ENCODE measurements at places on chromosomes 6 and 20.

DNA sequence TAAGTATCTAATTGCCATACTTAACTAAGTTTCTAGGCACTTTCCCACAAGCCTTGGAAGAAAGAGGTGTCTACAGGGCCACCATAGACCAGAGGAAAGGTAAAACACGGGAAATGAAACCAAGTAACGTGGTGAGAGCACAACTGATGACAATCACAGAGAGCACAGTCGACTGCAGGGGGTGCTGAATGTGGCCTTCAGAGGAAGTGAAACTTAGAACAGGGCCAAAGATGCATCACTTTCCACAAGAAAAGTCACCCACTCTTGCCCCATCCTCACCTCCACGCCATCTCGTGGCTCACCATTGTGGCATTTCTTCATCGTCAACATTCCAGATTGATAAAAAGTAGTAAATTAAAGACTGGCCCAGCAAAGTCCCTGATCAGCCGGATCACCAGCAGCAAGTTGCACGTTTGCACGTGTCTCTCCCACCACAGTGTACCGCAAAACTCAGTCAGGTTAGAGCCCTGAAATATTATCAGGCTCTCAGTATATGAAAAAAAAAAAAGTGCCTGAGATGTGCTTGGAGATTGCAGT lies 31.4 kb downstream of the HIVEP2 start:
- no peak for DNase-seq

- DNase-seq, result no peak
Observed at GRCh38 chr6:56866917-56867522, 87.9 kb upstream of the BEND6 start.

DNA sequence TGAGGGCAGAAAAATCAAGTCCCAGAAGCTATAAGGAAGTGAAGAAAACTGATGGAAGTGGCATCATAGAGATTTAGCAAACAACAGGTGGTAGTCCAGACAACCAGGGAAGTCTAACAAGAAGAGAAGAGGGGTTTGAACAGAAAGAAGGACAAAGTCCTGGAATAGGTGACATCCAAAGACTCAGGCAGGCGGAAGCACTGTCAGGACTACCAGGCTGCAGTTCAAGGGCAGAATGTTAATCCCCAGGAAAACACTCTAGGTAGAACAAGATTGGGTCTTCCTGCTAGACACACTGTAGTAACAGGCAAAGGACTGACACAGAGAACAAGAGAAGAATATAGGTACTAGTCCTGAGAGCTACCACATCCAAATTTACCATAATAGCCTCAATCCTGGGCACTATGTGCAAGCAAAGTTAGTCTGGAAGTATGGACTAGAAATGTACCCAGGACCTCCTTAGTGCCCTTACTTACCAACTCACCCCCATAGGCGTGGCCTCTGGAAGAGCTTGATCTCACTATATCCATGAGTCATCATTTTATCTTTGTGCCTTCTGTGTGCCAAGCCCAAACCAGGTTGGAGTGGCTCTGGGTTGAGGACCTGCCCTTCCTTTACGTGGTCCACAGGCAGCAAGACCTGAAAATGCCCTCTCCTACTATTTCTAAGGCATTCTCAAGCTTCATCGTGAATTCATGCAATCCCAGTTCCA lies 2.2 kb upstream of the EPB41L2 start:
- no peak for DNase-seq

DNA sequence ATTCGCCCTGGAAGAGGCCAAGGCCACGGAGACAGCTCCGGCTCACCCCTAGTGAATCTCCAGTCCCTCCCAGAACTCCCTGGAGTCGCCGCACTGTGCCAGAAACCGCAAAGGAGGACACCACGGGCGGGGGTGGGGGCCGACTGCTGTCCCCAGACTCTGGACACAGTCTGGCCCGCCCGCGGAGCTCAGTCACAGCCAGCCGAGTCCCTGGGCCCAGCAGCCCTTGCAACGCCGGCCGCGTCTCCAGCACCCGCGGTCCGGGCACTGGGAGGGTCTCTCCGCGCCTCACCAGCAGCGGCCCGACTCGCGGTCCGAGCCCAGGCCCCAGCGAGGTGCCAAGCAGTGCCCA lies 518 bp downstream of the PEX6 start:
- DNase-seq, result peak; percentile 35

- peak; percentile 42 for DNase-seq
Observed at GRCh38 chr20:33441142-33441955, 2.2 kb downstream of the SNTA1 start.

DNA sequence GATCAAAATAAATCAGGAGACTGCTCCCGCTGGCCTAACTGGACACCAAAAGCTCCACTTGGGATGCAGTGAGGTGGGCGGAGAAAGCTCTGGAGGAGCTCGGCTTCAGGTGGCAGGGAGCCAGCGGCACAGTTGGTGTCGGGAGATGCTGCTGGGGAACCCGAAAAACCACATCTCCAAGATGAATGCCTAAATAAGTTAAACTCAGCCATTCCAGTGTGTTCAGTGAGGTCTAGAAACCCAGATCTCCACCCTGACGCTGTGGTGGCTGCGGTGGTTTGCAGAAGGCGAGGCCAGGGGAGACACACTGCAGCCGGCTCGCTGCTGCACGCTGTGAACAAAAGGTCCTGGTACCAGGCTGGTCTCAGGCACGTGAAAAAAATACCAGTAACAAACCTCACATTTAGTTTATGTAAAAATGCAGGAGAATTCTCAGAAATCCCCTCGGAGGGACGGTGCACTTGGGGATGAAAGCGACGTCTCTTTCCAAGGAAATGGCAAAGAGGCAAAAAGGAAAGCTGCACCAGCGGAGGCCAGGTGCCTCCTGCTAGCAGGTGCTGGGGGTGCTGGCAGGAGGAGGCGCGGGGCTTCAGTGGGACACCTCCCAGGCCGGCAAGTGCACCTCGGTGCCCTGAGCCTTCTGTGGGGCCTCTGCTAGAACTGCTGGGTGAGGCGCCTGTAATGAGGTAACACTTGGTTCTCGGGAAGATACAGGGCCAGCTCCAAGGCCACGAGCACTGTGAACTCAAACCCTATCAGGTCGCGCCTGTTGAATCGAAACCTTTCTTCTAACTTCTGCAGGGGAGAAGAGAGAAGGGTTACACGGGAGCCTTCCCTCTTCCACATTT lies 3.6 kb downstream of the RPS21 start:
- DNase-seq, result no peak

DNA sequence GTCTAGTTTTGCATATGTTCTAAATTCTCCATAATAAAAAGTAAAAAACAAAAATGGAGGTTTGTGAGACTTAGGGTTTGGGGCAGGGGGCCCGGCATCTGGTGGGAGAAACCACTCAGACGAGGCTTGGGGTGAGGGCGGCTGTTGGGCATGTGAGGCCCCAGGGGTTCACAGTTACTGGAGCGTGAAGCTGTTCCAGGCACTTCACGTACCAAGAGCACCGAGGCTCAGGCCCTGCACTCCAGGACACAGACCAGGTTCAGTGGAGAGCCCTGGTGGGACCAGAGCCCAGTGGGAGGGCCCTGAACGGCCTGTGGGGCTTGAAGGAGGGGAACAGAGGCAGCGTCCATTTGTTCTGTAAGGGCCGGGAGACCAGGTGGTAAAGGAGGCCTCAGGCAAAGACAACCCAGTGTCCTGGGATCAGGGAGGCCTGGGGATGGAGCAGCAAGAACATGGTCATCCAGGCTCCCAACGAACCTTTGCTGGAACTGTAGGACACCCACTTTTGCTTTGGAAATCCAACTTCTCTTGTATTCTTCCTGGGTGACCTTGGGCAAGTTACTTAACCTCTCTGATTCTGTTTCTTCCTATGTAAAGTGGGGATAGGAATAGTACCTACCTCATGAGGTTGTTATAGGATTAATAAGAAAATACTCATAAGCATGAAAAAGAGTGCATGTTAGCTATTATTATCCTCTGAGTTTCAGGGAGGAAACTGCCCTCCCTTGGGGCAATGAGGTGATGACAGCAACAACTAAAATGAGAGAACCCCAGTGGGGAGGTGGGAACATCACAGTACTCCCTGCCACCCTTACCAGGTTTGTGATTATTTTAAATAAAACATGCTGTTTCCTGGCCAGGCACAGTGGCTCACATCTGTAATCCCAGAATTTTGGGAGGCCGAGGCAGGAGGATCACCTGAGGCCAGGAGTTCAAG lies 1.1 kb upstream of the FGD2 start:
- DNase-seq, result no peak

DNA sequence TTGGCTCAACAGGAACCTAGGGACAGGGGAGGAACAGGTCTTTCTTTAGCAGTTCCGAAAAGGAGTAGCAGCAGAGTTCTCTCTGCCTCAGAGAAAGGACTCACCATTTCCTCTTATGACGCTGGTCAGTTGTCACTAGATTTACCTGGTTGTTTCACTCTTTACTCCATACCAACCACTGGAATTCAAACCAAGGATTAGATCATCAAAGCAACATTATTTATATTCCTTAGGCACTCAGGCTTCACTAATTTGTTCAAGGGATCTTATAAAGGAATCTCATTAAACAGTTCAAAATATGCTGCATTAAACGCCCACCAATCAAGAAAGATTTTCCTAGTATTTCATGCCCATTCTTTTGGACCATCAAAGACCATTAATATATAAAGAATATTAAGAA lies 1129.5 kb upstream of the MAP3K7 start:
- no peak for DNase-seq

DNA sequence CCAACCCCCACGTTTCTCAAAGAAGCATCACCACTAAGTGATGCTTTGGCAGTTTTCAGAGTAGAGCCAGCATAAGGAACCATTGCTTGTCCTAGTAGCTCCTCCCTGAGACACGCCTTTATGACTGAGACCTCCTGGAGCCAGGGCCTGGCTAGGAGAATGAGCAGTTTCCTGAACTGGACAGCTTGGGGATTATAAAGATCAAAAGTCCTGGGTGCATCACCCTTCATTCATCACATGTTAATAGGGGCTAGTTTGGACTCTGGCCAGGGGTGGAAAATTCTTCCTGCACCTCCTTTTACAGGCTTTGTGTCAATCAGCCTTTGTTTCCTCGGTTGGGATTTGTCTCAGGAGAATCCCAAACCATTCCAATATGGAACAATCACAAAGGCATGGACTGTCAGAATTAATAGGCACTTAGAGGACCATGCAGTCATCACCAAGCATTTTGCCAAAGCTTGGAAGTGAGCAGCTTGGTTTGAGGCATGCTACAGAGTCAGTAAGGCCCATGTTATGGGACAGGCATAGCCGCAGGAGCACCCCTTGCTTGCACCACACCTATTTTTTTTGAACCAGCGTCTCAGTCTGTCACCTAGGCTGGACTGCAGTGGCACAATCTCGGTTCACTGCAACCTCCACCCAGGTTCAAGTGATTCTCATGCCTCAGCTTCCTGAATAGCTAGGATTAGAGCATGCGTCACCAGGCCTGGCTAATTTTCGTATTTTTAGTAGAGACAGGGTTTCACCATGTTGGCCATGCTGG lies 64.9 kb upstream of the TGM3 start:
- no peak for DNase-seq

DNA sequence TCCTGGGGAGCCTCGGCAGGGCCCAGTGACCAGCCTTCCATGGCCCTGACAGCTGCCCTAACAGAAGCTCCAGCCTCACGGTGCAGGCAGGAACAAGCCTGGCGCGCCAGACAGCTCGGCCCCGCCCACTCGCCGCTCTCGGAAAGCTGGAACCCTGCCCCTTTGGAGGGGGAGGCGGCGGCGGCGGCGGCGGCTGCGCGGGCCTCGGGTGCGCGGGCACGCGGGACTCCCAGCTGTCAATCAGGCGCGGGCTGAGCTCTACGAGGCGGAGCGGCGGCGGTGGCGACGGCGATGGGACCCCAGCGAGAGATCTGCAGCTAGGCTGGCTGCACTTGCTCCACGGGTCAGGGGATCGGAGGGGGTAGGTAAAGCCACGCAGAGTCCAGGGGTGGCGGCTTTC lies at the start of gene NRSN1:
NRSN1 (plus strand) TSS at position 236 of the 400 bp plus-strand sequence. CDS start 8,113 bp downstream, outside the sequence.
- DNase-seq, result peak; percentile 42

- no peak for DNase-seq
Observed at GRCh38 chr6:47308198-47308517, 1.5 kb downstream of the TNFRSF21 start.

- DNase-seq, result no peak
Observed at GRCh38 chr6:3355358-3356055, 96.8 kb downstream of the PSMG4 start.

GRCh38 chr6:156849806-156850205 lies 72.6 kb downstream of the ARID1B start:
- DNase-seq, result no peak

DNA sequence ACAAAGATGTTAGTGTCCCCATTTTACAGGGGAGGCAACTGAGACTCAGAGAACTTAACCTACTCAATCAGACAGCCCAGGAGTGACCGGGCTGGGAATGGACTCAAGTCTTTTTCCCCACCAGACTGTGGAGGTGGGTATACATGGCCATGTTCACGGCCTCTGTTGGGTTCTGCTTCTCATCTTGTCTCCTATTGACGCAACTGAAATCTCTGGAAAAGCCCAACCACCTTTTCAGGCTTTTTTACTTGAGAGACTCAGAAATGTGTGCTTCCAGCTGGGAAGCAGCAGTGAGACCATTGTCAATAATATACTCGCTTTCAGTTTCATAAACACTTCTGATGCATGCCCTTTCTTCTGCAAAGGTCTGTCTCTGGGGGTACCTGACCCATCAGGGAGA lies 70.7 kb downstream of the SOBP start:
- no peak for DNase-seq

DNA sequence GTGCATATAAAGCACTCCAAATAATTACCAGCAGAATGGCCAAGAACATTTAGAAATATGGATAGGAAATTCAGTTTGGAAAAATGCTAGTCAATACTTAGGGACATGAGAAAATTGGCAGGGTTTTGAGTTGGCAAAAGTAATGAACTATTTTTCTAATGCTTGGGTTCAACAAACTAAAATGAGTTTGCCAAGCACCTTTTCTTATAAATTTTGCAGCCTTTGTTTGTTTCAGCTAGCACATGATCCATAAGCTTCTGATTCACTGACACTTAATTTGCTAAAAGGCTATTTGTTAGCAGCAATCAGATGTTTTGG lies 324.8 kb downstream of the QKI start:
- DNase-seq, result no peak

GRCh38 chr6:14743144-14743473 lies 502.8 kb upstream of the JARID2 start:
- no peak for DNase-seq

DNA sequence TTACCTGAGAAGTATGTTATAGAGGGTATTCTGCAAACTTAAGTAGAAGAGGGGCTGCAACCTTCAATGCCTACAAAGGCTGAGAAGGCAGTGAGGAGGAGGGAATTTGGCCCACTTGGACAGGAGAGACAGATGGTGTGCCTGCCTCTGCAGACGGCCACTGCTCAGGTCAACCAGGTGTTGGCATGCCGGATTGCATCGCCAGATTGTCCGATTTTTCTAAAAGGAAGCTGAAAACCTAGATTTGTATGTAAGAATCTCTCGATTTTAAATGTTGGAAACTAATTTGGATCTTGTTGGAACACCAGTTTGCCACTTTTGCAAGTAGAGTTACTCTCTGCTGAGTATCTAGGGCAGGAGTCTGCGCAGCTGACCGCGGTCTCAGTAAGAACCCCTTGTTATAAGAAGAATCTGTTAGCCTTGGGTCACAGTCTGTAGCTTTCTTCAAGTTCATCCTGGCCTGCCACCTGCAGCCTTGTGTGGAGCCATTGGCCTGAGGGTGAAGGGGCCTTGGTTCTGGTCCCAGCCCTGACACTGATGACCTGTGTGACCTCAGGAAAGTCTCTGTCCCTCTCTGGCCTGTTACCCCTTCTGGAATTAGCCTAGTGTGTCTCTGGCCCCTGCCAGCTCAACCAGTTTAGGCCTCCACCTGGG lies 54.4 kb downstream of the TGM2 start:
- DNase-seq, result no peak

Data from HuH-7.5 (cell line).